ENCODE measurements at places on chromosomes 5 and 9.

- peak; percentile 31 for DNase-seq
These were observed 292.5 kb downstream of the PARP8 start for GRCh38 chr5:50958852-50959457.

- DNase-seq = no peak
These were observed 182.2 kb downstream of the MCTP1 start for GRCh38 chr5:95102687-95103086.

DNA sequence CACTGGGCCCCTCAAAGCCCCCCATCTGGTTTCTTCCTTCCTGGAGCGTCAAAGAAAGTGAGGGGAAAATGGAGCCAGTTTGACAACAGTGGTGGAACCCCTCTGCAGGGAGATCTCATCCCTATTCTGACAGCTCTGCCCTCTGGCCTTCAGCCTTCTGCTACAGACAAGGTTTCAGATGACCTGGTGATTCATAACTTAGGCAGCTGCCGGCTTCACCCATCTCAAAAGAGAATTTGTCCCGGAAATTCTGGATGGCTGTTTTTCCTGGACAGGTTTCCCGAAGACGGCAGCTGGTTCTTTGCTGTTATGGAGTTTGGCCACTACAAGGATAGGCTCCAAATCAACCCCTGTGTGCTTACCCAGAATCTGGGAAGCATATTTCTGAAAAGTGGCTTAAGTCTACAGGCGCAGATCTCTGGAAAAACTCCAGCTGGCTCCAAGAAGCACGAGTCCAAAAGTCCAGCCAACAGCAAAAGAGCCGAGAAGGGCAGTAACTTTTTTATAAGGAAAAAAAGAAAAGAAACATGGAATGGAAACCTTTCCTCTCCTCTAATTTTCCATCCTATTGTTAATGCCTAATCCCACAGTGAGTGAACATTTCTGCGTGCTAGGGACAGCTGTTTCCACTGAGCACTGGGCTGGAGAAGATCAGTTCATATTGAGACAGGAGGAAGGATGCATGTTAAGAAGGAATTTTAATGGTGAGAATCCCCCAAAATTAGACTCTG lies 54.5 kb downstream of the ZNF366 start:
- peak; percentile 96 for DNase-seq

- DNase-seq = peak; percentile 90
These were observed 295.2 kb downstream of the ARHGAP26 start for GRCh38 chr5:143065185-143065965.

DNA sequence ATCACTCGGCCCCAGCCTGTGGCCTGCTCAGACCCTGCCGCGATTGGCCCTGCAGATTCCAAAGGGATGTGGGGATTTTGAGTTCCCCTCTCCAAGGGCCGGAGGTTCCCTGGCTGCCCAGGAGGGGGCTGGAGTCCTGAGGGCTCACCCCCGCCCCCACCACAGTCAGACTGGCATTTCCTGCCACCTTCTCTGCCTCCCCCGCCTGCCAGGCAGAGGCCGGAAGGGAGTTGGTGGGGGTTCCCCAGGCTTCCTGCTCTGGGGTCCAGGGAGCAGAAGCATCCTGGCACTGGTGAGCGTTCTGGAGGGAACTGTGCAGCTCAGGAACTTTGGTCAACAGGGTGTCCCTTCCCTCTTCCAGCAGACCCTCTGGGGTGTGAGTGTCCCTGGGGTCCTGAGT lies 70.6 kb downstream of the RXRA start:
- no peak for DNase-seq

GRCh38 chr9:132287256-132287760 lies 67.5 kb downstream of the SETX start:
- no peak for DNase-seq

- peak; percentile 67 for DNase-seq
These were observed 1.2 kb upstream of the ADAMTS6 start for GRCh38 chr5:65482736-65483545.

DNA sequence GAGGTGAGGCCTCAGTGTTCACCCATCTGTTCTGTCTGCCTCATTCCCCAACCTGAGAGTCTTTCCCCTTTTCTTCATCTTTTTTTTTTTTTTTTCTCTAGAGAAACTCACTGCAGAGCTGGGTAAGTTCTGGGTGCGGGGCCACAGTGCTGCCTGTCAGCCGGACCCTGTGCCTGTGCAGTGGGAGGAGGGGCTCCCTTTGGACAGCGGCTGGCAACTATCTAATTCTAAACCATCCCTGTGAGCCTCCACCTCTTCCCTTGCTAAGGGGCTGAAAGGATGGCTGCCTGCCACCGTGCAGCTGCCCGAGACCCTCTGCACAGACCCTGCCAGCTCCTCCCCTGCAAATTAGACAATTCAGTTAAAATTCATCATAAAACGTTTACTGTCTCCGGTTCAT lies 14.1 kb downstream of the BTNL9 start:
- DNase-seq = no peak

GRCh38 chr9:136421791-136422190 lies 11.3 kb downstream of the PMPCA start:
- no peak for DNase-seq

GRCh38 chr5:176736931-176737745 lies 73.2 kb upstream of the UNC5A start:
- no peak for DNase-seq

DNA sequence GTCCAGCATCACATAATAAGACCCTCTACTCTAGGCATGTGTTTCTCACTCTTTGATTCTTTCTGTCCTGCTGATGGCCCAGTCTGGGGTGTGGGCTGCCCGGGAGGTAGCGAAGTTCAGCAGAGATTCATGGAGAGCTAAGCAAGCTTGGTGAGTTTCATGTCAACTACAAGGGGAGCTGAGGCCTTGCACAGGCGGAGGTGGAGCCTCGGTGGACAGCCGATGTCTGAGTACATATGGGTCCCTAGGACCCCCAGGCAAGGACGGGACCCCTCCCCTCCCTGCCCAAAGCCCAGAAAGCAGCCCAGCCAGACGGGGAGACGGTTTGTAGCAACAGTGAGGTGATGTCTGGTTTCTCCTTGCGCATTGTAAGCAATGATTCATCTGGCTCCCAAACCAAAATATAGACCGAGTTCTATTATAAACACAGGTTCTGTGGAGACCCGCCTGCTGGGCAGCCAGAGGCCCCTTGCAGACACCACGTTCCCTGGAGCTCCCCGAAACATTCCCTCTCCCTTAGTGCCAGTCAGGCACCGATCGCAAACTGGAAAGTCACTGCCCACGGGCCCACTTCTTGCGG lies 45.5 kb downstream of the COL27A1 start:
- DNase-seq = no peak

- DNase-seq = no peak
These were observed 155.5 kb downstream of the ESM1 start for GRCh38 chr5:54829676-54830535.

GRCh38 chr5:139955053-139955605 lies 88.0 kb downstream of the NRG2 start:
- no peak for DNase-seq

Measured in AG10803 (cell line).